ENCODE measurements at places on chromosomes 1 and 21. TPM values are rescaled to one million over a fixed set of nuclear protein-coding genes. Genes with fewer than 3 reads are reported as not detected.

Gene IL22RA1
- total RNA-seq = not detected

Gene EPHA10
- total RNA-seq = not detected

Gene CDC42SE1
- 555 TPM for total RNA-seq

Gene CCDC28B
- total RNA-seq = 19.3 TPM

Gene RNF2
- total RNA-seq = 21.9 TPM

Gene PLEKHO1
- total RNA-seq = 53.3 TPM

Gene A3GALT2
- not detected for total RNA-seq

Gene SLC2A5
- total RNA-seq = not detected

Gene TEDDM1
- total RNA-seq = not detected

Gene TNFRSF1B
- 172 TPM for total RNA-seq

Gene MMP23B
- 130 TPM for total RNA-seq

Gene HIVEP3
- 29.8 TPM for total RNA-seq

Gene CD1D
- total RNA-seq = 1.5 TPM

Gene RNU1-3
- total RNA-seq = 2,937 TPM

Gene GALE
- total RNA-seq = 12.8 TPM

Gene TSNAX
- total RNA-seq = 35.6 TPM

Gene HCRTR1
- total RNA-seq = not detected

Gene GPR61
- total RNA-seq = 0.91 TPM

Gene TCEA3
- 0.75 TPM for total RNA-seq

Gene FCRL5
- total RNA-seq = 0.54 TPM

Gene FCN3
- total RNA-seq = not detected

Gene RORC
- 0.14 TPM for total RNA-seq

All from natural killer cell (primary cell).